Naive thymus-derived CD8-positive, alpha-beta T cell (primary cell): ENCODE measurements at places on chromosomes 3 and 15. TPM values are rescaled to one million over a fixed set of nuclear protein-coding genes. Genes with fewer than 3 reads are reported as not detected.
A peak's percentile ranks its signal among the peaks of the same experiment; 100 is the strongest.

DNA sequence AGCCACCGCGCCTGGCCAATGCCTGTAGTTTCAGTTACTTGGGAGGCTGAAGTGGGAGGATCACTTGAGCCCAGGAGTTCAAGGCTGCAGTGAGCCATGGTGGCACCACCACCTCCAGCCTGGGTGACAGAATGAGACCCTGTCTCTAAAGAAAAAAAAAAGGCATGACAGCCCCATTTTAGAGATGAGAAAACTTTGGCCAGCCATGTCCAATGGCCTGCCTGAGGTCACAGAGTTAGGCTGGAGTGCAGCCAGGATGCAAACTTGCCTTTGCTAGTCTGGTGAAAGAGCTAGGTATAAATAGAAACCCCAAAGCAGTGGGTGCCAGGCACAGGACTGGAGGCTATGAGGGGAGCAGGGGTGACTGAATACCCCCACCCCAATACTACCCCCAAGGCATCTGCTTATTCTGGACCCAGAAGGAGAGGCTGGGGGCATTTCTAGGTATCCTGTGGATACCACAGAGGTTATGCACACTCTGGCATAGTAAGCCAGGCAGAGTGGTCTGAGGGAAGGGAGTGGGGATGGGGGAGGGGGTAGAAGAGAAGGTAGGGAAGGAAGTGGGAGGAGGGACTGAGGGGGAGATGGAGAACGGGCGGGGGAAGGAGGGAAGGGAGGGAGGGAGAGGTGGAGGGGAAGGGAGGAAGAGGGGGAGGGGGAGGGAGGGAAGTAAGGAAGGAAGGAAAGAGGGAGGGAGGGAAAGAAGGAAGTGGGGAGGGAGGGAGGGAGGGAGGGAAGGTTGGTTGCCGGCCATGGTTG lies 16.2 kb upstream of the C15orf39 start:
- no peak for DNase-seq
- peaks cover 19% of the 10 kb centered on the region for H3K4me1 ChIP-seq
- no peak overlapping the region for H3K4me3 ChIP-seq
- no peak overlapping the region for H3K27ac ChIP-seq

The ITIH4 gene
- total RNA-seq: 32.6 TPM

- H3K27ac ChIP-seq: no peak overlapping the region
- H3K27me3 ChIP-seq: peaks cover 85% of the 10 kb centered on the region
- no peak for DNase-seq
- peaks cover 25% of the 10 kb centered on the region for H3K4me1 ChIP-seq
Measured at GRCh38 chr15:37111427-37111717, 11.0 kb upstream of the MEIS2 start.

The CCR2 gene
- not detected for total RNA-seq

DNA sequence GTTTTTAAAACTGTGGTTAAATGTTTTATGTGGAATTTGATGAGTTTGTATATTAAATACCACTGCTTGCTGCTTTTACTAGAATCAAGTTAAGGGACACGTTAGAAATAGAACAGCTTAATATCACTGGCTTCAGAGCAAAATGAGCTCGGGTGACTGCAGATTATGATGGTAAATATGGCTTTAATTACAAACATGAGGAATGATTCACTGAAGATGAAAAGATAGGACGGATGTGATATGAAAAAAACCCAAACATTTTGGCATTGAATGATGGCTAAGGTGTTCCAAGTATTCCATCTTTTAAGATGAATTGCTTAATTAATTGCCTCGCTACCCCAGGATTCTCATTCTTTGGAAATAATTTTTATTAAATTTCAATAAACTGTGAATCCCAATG lies 33.7 kb downstream of the SLC24A1 start:
- DNase-seq: no peak
- no peaks in the 10 kb centered on the region for H3K27me3 ChIP-seq
- no peaks in the 10 kb centered on the region for H3K36me3 ChIP-seq
- H3K4me3 ChIP-seq: no peak overlapping the region

DNA sequence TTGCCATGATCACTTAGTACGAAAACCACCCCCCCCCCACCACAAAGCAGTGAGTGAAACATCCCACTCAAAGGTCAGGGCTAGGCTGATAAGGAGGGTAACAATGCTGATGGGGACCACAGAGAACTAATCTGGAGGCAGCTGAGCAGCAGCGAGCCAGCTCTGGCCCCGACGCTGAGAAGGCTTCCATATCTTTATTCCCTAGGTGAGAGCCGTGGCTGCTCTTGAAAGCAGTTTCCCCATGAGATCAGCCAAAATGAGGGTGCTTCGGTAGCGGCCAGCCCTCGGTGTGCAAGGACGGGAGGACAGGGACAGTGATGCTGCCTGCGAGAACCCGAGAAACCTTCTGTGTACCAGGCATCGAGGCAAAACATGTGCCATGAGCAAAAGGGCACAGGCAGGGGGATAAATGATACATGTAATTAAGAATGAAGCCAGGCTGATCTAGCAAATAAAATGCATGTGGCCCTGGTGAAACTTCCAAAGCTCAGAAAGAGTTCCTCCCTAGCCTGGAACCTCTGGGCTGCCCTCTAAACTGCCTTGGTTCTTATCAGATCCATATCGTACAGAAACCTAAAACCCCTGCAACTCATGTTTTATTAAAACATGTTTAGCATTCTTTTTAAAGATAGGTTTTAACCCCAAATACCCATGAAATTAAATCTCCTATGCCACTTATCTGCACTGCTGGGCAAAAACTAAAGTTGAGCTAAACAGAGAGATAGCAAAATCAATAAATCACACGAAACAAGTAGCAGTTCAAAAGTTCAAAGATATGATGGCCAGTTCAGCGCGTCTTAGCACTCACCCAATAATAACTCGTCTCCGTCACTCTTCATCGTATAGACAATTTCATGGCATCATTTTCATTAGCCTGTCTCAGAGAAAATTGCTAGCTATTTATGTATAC lies 337.3 kb downstream of the FOXP1 start:
- H3K4me3 ChIP-seq: no peak overlapping the region
- no peak for DNase-seq
- H3K27me3 ChIP-seq: no peaks in the 10 kb centered on the region
- peaks cover 87% of the 10 kb centered on the region for H3K4me1 ChIP-seq

DNA sequence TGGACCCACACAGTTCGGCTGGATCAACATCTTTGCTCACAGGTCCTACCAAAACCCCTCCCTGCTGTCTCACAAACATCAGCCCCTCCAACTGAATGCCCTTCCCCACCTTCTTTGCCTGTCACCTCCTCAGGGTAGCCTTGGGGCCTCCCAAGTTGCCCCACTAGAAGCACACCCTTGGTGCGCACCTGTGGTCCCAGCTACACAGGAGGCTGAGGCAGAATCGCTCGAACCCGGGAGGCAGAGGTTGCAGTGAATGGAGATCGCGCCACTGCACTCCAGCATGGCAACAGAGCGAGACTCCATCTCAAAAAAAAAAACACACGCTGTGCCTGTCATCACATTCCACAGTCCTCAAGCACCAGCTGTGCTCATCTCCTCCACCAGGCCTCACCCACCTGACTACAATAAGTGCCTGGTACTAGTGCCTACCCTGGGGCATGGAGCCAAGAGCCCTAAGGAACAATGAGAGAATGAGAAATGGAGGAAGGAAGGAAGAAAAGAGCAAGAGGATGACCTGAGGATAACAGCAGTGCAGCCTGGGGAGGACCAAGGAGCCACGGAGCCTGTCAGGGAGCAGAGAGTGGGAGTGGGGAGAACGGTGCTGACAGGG lies 26.0 kb downstream of the RPN1 start:
- H3K36me3 ChIP-seq: peaks cover 96% of the 10 kb centered on the region
- DNase-seq: no peak
- no peak overlapping the region for H3K4me3 ChIP-seq
- peak overlapping the region; percentile 79 for H3K27ac ChIP-seq
